Activated gamma-delta T cell (primary cell): ENCODE measurements at places on chromosomes 12 and 14.

DNA sequence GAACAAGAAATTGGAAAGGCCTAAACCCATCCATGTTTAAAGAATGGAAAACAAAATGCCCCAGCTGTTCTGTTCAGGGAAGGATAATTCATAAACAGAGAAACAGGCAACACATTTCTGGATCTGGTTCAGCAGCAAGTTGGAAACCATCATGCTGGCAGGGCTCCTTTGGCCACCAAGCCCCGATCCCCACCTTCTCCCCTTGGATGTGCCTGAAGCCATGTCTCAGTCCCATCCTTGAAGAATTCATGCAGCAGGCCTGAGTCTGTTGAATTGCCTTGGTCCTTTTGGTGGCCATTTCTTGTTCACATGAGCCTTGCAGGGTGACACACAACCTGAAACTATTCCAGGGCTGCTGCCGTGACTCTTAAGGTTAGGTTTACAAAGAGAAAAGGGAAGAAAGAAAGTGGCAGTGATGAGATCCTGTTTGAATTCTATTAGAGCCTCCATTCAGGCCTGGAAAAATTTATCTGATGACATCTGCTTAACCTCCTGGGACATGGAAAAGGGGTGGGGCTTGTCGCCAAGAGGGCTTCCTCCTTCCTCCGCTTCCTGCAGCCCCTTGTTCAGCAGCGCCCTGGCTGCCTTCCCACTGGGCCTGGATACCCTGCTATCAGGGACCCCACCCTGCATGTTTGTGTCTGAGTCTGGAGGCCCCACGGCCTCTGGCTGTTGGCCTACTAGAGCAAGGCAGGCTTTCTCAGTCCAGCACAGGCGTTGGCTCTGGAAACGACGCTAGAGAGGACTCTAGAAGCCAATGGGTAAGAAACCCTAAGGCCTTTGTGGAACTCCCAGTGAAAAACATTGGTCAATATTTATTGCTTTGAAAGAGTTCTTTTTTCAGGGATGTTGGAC, 341.9 kb downstream of the C12orf75 start:
- no peak for DNase-seq

GRCh38 chr14:94663538-94663937, 51.3 kb downstream of the SERPINA3 start:
- no peak for DNase-seq

- no peak for DNase-seq
Measured at GRCh38 chr14:96681829-96682228, 115.4 kb upstream of the VRK1 start.

- DNase-seq = no peak
Measured at GRCh38 chr12:48092611-48093010, 13.3 kb downstream of the SENP1 start.

DNA sequence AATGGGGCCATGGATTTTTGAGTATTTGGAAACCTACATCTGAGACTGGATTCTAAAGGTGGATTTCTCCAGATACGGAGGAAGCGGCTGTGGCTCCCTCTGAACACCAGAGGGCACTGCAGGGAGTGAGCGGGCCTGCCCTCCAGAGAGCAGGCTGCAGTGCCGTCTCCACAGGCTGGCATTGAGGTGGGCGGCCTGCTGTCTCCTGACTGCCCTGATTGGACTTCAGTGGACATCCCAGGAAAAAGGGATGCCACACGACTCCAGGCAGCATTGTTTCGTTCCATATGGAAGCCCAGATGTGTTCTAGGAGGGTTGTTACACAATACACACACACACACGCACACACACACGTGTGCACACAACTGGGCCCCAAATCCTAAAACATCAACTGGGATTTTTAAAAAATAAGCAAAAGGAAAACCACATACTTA, 20.9 kb upstream of the ANO2 start:
- no peak for DNase-seq

DNA sequence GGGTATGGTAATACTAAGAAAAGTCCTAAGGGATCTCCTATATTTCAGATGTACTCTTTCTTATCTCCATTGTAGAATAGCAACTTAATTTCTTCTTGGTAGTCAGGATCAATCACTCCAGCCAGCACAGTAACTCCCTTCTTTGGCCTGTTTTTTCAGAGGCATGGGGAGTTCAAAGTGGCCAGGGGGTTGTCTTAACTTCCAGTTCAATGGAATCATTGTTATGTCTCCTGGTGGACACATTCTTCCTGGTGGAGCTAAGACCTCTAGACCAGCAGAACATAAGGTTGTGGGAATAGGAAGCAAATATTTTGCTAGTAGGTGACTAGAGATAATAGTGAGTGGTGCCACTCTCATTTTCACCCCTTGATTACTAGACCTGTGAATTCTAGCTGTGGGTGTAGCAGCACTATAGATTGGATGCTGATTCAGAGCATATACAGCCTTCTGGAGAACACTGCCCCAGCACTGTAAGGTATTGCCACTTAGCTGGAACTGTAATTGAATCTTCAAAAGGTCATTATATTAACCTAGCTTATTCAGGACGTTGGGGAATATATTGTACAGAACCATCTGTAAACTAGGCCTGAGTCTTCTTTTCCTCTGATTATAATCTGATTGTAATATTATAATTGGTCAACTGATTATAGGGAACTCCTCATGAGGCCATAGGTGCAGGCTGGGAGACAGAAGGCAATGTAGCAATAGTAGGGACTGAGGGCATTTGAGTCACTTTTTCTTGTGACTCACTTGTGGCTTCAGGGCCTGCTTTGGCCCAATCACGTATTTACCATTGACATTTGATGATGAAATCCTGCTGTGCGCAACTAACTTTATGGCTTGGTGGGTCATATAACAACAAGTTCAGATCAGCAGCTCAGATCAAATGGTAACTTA, 60.2 kb upstream of the ATP2B1 start:
- DNase-seq = no peak
